HCEC 1CT (cell line): ENCODE measurements at places on chromosomes 3 and 15.

- DNase-seq, result no peak
Measured at GRCh38 chr3:106232956-106233355, 364.1 kb upstream of the CBLB start.

DNA sequence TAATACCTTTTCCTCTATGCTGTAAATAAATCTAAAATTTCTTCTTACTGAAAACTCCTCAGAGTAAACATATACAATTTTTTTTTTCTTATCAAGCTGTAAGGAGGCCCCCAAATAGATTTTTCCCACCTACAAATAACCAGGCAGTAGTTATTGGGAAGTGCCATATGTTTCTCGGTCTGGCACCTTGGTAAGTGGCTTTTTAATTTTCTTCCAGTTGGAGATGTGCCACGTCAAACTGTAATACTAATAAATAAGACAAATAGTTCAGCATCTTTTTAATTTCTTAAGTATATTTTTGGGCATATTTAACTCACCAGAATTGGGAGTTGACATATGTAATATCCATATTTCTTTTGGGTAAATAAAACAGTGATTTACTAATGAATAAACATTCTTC lies 346.3 kb downstream of the DIPK2A start:
- DNase-seq, result no peak

- DNase-seq, result peak; percentile 80
Measured at GRCh38 chr15:68252925-68253534, 23.5 kb upstream of the CLN6 start.

DNA sequence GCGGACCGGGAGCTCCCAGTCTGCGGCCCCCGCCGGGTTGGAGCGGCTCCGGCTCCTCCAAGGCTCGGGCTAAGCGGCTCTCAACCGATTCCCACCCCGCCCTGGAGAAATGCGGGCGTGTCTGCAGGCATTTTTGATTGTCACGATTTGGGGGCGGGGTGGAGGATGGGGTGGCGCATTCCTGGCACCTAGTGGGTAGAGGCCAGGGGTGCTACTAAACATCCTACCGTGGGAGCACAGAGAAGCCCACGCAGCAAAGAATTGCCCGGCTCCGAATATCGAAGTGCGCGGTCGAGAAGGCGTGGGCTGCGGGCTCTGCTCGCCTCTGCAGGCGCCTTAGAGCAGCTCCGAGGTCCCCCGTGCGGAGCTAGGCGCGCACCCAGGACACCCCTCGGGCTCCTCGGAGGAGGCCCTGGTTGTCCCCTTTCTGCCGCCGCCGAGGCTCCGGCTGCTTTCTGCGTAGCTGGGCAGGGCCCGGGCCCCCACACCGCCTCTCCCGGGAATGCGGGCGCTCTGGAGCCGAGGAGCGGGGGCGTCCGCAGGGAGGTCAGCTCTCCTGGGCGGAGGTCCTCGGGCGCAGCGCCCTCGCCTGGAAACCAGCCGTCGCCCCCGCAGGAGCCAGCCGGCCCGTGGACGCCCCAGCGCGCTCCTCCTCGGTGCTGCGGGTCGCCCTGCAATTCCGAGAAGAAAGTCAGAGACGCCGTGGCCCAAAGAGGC lies 16.5 kb upstream of the LAMP3 start:
- DNase-seq, result peak; percentile 48

DNA sequence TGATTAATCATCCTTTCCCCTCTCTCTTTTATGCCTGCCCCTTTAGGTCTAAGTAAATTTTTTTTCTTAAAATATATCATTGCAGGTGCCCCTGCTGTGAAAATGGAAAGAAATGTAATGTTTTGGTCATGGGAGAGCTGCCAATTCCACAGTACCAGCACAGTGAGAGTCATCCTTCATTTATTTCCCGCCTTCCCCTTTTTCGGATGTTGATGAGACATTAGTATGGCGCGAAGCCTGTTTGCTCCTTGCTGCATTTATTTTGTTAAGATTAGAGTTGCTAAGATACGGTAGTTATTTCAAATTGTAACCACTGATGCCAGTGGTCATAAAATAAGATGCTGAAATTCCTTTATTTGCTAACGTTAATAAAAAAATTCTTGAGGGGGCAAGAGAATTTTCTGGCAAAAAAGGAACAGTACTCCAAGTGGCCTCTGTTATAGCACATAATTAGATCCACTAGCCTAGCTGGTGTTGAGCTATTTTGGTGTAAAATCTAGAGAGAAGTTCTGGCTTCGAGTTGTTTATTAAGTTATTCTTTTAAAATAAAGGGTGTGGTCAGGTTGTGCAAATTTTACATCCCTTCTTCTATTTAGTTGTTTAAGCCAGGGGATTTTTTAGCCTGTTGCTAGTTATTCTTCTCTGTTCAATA lies 62.8 kb downstream of the MDFIC2 start:
- no peak for DNase-seq

GRCh38 chr3:64647825-64648224 lies 40.0 kb downstream of the ADAMTS9 start:
- DNase-seq, result no peak

- DNase-seq, result no peak
Measured at GRCh38 chr3:140091143-140091542, 156.2 kb downstream of the CLSTN2 start.

DNA sequence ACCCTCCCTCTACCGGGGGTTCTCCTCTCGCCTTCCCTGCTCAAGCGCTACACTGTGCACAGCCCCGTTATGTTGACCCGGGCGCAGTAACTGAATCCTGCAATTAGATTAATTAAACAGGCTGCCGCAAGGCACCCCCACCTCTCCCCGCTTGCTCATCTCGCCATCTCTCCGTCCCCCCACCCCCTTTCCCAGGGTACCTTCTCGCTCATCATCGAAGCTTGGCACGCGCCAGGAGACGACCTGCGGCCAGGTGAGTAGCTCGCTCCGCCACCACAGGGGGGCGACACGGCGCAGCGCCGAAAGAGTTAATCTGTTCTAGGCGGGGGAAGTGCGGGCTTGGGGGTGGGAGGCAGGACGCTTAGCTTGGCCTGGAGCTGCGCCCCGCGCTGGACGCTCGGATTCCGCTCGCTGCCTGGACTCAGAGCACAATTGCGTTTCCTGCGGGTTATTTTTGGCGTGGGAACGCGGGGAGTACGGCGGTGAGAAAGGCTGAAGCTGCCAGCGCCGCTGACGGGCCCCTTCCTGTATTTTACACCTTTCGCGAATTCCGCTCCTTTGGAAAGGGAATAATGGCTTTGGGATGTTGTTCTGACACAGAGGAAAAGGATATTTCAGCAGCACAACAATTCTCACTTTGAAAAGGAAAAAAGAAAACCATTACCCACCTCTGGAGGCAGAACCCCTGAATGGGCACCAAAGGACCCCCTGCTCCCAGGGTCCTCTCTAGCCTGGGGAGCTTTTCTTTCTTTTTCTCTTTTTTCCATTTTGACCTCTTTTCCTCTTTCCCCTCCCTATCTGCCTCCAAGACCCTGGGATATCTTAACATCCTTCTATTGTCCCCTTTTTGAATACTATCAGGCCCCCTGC lies 1.5 kb downstream of the DLL4 start:
- peak; percentile 37 for DNase-seq

GRCh38 chr3:37183976-37184375 lies 9.6 kb upstream of the LRRFIP2 start:
- no peak for DNase-seq

GRCh38 chr3:71168121-71168721 lies 415.3 kb downstream of the FOXP1 start:
- peak; percentile 63 for DNase-seq

DNA sequence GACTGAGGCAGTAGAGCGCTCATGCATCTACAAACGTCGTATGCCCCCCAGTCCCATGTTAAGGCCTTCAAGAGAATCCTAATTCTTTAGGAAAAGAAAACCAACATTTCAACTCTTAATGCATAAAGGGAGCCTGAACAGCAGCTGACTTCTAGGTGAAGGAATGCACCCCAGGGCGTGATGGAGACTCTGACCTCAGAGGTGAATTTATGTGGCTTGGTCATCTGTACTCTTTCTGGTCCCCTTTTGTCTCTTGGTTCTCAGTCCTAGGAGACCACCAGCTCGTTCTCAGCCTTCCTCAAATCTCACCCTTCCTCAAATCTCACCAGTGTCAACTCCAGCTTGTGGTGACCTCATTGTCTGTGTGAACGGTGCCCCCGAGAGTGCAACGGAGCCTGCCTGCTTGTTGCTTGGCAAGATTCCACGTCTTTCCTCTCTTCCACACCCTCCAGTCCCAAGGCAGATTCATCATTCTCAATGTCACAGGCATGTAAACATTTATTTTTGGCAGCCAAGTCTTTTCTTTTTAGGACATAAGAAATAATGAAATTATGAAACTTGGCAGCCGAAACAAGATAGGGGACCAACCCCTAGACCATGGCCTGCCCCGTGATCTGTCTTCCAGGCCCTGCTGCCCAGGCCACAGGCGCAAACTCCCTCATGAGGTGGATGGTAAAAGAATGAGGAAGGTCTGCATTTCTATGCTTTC lies 166.2 kb downstream of the ADAMTS17 start:
- no peak for DNase-seq

DNA sequence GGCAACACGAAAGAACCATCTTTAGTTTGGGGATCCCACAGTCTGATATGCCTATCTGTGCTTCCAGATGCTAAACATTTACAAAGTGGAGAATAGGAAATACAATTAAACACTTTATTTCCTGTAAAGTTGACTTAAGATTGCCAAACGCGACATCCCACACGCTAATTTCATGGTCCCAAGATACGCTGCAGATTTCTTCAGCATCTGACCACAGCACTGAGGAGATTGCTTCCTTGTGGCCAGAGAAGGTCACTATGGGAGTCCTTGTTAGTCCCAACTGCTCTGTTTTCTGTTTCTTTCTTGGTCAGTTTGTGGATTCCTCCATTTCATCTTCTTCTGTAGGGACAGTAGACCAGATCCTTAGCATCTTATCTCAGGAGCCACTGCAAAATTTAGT lies 43.3 kb downstream of the ASB7 start:
- DNase-seq, result no peak

DNA sequence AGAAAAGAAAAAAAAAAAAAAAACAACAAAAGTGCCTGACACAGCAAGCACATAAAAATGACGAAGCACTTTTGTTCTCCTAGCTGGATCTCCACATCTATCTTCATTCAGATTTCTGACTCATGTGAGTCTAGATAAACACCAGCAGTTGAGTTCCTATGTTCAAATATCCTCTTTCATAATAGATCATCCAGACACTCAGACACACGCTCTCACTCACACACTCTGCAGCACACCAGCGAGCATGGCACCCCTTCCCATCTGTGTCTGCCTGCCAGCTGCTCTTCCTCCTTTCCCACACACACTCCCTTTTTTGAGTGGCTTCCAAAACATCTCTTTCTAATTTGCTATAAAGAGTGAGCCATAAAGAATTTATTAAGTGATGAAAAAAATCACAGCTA lies 19.8 kb upstream of the CELF6 start:
- DNase-seq, result peak; percentile 97

GRCh38 chr15:79168922-79169456 lies 78.4 kb upstream of the RASGRF1 start:
- peak; percentile 23 for DNase-seq

GRCh38 chr3:186990878-186991308 lies 60.6 kb downstream of the ST6GAL1 start:
- no peak for DNase-seq

- no peak for DNase-seq
Measured at GRCh38 chr3:31505371-31506048, 27.2 kb upstream of the STT3B start.

GRCh38 chr3:56918111-56918568 lies 116.4 kb upstream of the ARHGEF3 start:
- DNase-seq, result no peak

- no peak for DNase-seq
Measured at GRCh38 chr3:44996556-44996969, 20.5 kb downstream of the EXOSC7 start.
